AG20443 (cell line): ENCODE measurements at places on chromosomes 7 and 10.

GRCh38 chr7:28961972-28962371 is 3.8 kb upstream of the TRIL start:
- no peak for DNase-seq

DNA sequence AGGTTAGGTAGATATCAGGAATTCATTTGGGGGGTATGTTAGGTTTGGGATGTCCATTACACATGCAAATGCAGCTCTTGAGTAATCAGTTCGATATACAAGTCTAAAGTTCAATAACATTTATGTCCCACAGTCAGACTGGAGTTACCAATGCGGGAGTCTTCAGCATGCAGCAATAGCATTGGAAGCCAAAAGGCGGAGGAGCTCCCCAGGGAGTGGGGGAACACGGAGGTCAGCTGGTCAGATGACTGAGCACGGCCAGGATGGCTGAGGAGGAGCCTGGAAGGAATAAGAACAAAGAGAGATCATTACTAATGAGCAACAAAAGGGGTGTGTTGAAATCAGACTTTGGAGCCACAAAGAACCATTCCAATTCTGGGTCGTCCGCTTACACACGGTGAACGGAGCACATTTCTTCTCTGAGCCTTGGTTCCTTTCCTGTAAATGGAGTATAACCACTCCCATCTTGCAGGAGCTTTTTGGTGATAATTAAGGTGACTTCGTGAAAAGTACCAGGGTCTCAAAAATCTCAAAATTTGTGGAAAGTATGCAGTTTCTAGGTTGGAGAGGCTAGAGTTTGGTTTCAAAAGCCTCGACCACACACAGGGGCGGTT is 478 bp upstream of the ZNF22 start:
- DNase-seq = peak; percentile 79

DNA sequence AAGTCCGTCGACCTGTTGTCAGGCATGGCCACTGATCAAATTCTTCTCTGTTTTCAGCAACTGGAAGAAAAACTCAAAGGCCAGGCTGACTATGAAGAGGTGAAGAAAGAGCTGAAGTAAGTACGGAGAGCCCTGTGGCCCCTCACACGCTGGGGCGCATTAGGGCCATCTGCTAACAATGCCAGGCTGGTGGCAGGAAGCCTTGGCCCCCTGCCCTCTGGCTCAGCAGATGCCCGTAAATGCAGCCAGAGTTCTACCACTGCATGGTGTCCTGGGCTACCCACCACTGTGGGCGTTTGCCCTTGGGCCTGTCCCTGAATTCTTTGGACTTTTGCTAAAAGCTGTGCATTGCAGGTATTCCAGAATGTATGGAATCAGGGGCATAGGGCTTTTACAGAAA is 96.9 kb upstream of the SH2B2 start:
- no peak for DNase-seq

DNA sequence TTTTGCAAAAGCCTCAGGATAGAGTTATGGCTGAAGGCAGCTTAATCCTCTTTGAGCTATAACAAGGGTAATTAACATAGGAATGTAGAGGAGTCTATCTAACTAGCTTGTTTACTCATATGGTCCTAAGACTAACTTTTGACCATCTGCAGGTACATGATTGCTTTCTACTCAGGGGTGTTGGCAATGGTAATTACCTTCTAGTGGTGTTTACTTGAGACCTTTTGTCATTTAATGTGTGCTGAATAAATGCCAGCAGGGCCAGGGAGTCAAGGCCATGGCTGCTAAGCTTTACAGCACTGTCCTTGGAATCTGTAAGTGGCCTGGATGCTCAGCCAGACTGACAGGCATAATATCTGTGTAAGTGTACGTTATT is 1325.0 kb downstream of the XPNPEP1 start:
- DNase-seq = no peak

DNA sequence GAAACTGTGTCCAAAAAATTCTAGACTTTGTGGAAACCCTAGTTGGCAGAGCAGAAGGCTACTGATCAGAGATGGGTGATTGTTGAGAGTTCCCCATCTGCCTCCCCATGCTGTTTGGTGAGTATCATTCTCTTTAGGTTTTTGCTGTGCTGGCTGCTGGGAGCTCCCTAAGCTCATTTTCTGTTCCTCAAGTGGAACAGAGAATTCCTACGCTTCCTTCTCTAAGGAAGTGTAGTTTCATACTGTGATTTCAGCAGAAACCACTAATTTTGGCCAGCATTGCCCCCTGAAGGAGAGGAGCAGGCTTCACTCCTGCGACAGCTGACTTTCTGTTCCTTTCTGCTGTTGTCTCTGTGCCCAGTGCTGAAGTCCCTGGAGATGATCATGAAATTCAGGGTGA is 355.3 kb upstream of the NPVF start:
- DNase-seq = no peak

- DNase-seq = no peak
These were observed 534 bp downstream of the PSMA2 start for GRCh38 chr7:42931447-42931833.

DNA sequence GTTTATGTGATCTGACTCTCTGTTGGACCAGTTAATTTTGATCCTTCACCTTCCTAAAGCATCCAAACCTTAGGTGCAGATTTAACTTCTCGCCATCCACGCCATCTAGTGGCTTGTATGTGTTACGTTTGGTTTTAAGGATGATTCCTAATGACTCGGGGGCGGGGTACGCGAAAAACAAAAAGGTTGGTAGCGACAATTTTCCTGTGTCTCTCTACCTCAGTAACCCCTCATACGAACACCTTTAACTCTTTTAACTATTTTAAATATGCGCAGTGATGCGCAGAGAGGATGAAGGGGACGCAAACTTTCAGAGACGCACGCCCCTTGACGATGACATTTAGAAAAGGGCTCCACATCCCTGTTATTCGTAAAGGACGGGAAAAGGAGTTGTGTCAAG is 714 bp upstream of the KCND2 start:
- DNase-seq = peak; percentile 66

DNA sequence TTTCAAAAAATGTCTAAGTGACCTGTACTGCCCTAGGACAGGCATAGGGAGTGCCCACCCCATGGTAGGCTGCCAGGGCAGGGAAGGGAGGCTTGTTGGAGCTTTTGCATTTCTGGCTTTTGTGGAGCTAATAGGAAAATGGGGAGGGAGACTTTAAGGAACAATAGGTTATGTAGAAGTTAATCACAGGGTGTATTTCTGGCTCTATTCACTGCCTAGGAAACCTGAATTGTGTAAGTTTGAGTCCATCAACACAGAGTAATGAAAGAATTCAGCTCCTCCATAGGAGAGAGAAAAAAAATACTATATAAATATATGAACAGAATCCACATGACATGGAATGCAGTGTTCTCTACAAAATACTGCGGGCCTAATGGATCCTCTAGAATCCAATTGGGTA is 661.5 kb downstream of the KCNMA1 start:
- DNase-seq = no peak

DNA sequence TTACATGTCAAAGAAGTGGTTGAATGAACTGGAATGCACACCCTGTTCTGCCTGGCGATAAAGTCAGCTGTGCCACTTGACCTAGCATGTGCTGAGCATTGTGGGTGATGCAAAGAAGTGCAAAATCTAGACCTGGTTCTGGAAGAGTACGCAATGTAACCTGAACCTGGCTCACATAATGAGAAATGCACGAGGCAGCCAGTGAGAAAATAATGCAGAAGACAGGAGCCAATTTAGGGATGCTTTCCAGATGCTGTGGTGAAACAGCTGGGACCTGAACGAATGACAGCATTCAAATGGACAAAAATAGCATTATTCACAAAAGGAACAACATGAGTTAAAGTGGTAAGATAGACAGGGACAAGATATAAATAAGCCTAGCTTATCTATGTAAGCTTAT is 402.6 kb downstream of the SORCS1 start:
- DNase-seq = no peak
